ENCODE measurements at places on chromosomes 12 and 14. TPM values are rescaled to one million over a fixed set of nuclear protein-coding genes. Genes with fewer than 3 reads are reported as not detected.

MDP1 gene
- total RNA-seq = 15.7 TPM

NUAK1 gene
- 20.0 TPM for total RNA-seq

- no peak for DNase-seq
Observed at GRCh38 chr14:63510538-63510937, 32.6 kb downstream of the PPP2R5E start.

DNA sequence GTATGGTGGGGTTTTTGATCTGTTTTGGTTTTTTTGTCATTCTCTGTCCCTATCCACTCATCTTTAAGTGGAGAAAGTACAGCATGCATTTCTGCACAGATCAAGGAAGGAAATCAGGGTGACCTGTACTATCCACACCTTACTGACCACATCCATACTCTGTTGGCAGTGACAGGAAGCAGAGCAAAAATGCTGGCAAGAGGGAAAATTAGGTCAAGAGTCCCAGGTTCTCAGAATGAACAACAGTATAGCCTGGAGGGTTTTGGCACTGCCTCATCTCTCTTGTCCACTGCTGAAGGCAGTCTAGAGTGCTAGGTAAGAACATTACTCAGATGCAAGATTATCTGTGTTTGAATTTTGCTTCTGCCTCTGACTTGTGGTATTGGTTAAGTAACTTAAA is 70.7 kb downstream of the TAOK3 start:
- no peak for DNase-seq

- no peak for DNase-seq
Observed at GRCh38 chr14:86464341-86464740, 934.4 kb downstream of the FLRT2 start.
